ENCODE measurements at places on chromosomes 4 and X.

- no peak for DNase-seq
These were observed 548.9 kb downstream of the PPP4R3C start for GRCh38 chrX:26914232-26914631.

DNA sequence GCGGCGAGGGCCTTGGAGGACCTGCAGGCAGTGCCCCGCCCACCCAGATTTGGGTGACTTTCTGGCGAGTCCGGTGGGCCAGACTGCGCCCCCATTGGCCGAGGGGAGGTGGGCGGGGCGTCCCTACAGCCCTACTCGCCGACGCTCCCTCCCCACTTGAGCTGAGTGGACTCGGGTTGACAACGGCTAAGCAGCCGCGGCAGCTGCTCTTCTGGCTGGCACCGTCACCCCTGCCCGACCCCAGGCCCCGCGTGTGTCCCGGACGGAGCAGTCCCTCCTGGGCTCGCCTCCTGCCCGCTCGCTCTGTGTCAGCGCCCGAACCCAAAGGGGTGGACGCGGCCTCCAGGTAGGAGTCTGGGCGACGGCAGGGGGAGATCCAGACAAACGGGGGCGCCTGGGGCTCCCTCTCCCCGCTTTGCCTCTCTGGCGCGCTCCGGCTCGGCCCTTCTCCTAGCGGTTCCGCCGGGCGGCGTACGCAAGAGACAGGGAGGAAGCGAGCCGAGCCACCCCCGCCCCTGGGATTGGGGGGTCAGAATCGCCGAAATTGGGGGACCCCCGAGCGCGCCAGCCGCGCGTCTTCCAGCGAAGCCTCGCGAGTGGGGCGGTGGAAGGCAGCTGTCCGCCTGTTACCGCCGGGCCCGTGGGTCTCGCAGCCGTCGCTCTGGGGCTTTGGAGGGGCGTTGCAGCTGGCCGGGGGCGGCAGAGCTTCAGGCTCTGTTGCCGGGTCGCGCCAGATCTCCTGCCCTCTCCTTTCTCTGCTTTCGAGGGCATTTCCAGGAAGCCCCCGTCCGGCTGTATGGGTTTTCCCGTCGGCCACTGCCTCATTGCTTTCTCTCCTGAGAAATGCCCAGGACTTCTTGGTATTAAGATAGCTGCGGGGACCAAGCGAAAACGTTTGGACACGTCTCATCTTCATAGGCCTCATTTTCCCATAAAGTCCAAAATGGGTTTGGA is 46.3 kb downstream of the STARD8 start:
- DNase-seq: no peak

GRCh38 chr4:38084877-38085711 is 124.9 kb downstream of the PTTG2 start:
- no peak for DNase-seq

- DNase-seq: no peak
These were observed 357.8 kb upstream of the F9 start for GRCh38 chrX:139172731-139173130.

DNA sequence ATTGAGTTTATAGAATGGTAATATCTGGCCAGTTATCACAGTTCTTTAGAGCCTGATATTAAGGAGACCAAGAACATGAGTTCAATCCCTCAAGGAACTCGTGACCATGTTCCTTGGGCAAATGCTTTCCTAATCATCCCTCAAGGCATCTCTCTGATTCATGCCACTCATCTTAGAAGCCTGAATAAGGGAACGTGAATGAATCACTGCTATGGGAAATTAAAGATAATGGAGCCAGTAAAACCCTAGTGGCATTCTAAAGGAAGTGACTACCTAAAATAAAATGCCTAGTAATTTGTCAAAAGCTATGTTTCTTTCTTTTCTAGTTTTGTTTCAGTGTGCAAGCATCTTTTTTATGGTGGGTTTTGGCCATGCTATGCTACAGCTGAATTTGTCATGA is 1161.3 kb downstream of the C4orf33 start:
- no peak for DNase-seq

- DNase-seq: no peak
These were observed 495.7 kb downstream of the RAPGEF2 start for GRCh38 chr4:159598602-159599001.

- no peak for DNase-seq
These were observed 12.1 kb upstream of the SLAIN2 start for GRCh38 chr4:48329193-48329592.

GRCh38 chr4:181528570-181529184 is 714.5 kb upstream of the TENM3 start:
- DNase-seq: no peak

- DNase-seq: no peak
These were observed 110.8 kb upstream of the TRIM2 start for GRCh38 chr4:153093396-153093795.

DNA sequence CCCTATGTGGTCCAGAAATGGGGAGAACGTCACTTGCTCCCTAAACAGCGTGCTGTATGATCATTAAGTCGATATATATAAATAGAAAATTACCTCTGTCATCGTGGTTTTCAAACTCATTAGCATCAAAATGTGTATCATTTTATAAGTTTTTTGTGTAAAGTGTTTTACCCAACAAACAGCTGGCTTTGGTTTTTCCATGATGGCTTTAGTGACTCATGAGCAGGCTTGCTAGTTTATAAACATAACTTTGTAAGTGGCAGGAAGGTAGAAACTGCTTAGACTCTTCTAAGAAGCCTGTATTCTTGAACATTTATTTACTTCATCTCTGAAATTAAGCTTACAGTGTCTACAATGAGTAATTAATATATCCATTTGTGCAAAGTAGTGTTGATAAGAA is 108.4 kb upstream of the DIPK2B start:
- no peak for DNase-seq

DNA sequence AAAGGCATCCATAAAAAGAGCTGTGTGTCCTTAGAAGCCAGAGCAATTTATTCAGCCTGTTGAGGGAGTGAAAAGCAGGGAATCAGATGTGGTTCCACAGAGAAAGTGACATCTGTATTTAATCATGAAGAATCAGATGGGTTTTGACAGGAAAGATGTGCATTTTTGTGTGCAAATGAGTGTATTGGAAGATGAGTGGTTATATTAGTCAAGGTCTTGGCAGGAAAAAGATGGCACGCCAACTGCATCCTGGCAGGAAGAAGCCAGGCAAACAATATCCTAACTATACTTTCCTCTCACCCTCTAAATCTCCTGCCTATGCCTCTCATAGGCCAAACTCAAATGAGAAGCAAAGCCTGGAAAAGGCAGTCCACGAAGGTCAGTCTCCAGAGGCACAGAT is 59.1 kb downstream of the SCFD2 start:
- no peak for DNase-seq

- DNase-seq: no peak
These were observed 24.1 kb downstream of the OPHN1 start for GRCh38 chrX:68409194-68409593.

GRCh38 chr4:135204311-135204710 is 1002.7 kb upstream of the PABPC4L start:
- no peak for DNase-seq

DNA sequence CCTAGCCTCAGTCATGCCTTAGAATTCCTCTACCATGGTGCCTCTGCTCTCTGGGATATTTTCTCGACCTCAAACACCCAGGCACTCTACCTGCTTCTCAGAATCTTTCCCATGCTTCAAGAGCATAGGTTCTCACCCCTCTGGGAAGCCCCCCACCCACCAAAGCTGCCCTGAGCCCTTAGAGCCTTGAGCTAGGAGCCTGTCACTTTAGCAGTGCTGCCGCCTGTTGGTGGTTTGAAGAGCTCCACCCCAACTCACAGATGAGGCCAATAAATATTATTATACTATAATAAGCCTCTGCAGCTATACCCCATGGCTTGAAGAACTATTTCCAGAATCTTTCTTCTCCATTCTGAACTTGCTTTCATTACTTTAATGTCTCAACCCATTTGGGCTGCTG is 109.7 kb downstream of the RTL5 start:
- DNase-seq: no peak

- DNase-seq: no peak
These were observed 92.1 kb downstream of the KLHL13 start for GRCh38 chrX:118024482-118024881.

DNA sequence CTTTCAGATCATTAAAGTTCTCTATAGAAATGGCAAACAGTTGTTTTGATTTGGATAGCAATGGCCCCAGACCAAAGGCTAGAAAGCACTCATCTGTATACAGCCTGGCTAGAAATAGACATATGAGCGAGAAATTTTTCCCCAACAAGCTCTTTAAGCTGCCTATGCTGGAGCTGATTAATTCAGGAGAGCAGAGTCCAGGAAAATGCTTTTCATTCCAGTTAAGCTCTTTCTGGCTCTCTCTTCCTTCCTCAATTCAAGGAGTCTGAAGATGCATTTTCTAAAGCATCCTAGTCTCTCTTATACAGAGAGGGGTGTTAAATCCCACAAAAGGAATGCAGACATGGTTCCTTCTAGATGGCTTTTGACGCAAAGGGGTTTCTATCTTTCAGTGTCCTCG is 141.7 kb upstream of the RAI2 start:
- no peak for DNase-seq

- DNase-seq: no peak
These were observed 216.4 kb upstream of the TET2 start for GRCh38 chr4:104930298-104930697.

DNA sequence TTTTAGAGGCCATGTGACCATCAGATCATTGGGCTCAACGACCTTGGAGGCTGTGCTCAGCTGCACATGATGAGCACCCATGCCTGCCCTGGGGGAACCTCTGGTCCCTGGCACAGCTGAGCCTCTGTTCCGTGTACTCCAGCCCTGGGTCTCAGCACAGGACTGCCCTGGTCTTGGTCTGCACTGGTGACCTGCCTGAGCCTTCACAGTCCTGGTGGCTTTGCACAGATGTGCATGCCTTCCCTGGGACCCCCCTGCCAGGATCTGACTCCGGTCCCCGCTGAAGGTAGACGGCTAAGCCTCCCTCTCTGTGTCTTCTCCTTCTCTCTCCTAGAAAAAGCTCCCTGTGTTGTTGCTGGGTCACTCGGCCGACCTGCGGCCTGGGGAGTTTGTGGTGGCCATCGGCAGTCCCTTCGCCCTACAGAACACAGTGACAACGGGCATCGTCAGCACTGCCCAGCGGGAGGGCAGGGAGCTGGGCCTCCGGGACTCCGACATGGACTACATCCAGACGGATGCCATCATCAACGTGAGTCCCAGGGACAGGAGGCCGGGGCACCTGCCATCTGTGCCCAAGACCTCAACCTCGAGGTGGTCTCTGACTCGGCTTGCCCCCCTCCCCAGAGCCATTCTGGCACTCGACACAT is 21.6 kb downstream of the HTRA3 start:
- DNase-seq: no peak

DNA sequence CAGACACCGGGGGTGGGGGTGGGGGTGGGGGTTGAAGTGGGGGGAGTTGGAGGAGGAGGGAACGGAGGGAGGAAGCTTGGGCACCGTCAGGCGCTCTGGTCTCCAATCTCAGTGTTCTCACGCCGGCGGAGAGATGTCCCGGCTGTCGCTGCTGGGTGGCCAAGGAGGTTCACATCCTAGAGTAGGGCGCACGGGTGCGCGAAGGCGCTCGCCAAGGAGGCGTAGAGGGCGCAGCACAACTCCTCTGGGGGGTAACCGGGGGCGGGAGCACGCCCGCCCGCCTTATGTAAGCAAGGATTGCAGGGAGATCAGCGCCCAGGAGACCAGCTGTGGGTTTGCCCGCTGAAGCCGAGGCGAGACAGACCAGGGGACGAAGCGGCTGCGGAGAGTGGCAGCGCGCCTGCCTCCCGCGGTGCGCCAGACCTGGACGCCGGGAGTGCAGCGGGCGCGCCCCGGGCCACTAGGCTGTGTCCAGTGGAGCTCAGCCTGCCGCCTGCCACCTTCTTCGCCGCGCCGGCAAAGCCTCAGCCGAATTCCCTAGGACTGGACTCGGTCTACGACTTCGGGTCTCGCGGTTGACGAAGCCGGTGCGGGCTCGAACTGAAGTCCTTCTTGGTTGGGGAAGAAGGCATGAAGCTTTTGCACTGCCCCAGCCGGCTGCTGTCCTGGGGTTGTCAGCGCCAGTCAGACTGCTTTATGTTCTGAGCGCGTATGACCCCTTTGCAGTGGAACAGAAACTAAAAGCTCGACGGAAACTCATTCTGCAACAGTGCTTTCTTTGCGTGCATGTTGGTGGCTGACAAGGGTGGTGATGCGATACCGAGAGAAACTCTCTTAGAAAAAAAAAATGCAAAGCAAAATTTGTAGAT is 707 bp upstream of the UNC5C start:
- no peak for DNase-seq

DNA sequence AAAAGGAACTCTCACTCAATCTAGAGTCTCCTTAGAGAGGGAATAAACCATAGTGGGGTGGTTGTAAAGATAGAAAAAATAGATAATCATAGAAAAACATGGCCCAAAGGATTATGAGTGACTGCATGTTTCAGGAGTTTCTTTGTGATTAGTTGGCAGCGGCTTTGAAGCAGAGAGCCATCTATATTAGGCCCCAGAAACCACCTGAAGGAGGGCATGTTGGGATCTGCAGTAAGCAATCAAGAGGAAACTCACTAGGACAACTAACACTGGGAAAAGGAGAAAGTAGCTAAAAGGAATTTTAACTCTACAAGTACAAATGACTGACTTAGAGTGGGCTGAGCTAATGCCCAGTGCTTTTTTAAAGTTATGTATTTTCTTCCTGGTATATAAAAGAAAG is 269.2 kb upstream of the NRK start:
- DNase-seq: no peak

DNA sequence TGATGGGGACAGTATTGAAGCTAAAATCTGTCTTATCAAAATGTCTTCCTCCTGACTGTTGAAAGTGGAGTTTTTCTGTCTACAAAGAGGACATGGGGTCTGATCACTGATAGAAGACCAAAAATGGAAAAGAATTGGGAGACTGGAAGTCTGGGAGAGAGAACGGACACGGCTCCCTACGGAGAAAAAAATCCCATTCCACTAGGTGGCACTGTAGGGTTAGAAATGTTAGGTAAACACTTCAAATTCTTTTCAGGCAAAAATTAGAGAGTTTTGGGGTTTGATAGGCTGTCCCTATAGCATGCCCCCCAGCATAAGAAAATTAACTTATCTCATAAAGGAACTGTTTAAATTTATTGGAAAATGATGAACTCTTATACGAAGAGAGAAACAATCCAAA is 200.5 kb downstream of the FAM133A start:
- DNase-seq: no peak
